ENCODE measurements at places on chromosomes 12 and 14.
A peak's percentile ranks its signal among the peaks of the same experiment; 100 is the strongest.

GRCh38 chr12:11595080-11595479 lies 54.4 kb upstream of the ETV6 start:
- no peak for DNase-seq

- no peak for DNase-seq
Measured at GRCh38 chr14:89427426-89428172, 10.6 kb upstream of the FOXN3 start.

DNA sequence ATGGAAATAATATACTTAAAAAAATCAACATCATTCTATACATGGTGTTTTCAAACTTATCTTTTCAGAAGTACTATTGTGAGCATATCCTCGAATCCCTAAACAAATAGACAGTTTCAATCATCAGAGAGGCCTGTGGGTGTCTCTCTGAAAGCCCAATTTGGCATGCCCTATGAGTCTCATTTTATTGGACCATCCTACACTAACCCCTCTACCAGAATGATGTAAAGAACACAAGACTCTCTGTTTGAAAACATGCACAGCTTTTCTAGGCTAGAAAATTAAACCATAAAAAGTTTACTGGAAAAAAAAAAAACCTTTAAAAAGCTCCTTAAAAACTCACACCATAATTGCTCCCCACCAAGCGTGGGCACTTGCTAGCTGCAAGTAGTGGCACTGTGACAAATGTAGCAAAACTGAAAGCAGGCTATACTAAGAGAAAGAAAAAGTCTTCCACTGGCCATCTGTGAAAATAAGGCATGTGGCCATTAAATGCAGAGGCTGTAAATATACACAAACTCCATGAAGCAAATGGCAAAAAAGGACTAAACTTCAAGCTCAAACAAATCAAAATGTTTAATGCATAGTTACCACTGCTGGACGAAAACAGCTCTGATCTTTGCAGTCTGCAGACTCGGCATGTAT lies 394.2 kb downstream of the SOX5 start:
- DNase-seq = no peak

- DNase-seq = no peak
Measured at GRCh38 chr14:100333311-100333710, 10.2 kb downstream of the SLC25A47 start.

GRCh38 chr12:101647711-101648110 lies 49.7 kb upstream of the CHPT1 start:
- DNase-seq = no peak

DNA sequence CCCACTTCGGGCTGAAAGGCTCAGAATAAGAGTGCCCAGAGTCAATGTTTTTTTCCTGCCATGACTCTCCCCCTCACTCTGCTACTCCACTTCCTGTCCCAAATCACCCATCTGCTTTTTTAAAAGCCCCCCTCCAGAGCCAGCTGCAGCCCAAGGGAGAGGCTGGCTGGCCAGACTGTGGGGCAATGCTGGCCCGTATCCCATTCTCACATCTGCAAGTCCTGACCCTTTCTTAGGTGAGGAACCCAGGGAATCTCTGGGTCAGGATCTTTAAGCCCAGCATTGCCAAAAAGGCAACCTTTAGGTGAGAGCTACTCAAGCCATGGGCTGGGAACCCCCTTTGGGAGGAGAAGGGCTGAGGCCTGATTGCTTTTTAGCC lies 1.7 kb upstream of the ITGA5 start:
- DNase-seq = no peak

DNA sequence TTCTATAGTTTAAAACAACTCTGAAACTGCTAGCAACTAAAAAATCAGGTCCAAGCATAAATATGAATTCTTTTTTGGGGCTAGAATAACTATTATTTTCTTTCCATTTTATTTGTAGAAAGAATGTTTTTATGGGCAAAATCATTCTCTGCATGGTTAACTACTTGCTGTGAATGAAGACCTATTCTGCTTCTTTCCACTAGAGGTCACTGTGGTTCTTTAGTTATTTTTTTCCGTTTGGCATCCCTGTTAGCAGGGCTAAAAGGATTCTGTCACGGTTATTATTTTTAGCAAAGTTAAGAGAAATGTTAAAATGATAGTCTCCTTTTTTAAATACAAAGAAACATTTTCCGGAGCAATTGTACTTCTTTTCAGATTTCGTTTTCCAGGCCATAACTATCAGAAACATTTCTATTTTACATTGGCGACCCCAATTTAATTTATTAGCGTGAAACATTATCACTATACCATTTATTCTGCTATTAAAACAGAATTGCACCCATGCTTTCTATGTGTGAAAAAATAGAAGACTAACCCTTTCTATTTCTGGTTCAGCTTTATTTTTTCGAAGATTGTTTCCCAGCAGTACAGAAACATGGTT lies 404.8 kb downstream of the ATP23 start:
- DNase-seq = peak; percentile 28

GRCh38 chr14:24417832-24418491 lies 11.5 kb downstream of the CBLN3 start:
- no peak for DNase-seq

DNA sequence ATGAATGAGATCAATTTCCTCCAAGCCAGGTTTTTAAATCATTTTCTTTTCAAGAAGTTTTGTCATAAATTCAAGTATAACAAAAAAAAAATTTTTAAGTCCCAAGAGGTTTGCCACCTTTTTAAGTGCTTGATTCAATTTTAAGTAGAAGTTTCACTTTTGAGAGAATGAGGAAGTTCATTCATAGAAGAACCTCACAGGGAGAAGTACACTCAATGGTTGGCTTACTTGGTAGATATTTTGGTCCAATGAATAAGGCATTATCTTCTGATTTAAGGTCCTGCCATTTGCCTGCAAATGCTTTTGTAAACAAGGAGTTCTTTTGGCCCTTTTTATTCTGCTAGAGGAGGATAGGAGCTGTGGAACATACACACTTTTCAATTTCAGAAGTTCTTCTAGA lies 96.7 kb upstream of the NOVA1 start:
- no peak for DNase-seq

DNA sequence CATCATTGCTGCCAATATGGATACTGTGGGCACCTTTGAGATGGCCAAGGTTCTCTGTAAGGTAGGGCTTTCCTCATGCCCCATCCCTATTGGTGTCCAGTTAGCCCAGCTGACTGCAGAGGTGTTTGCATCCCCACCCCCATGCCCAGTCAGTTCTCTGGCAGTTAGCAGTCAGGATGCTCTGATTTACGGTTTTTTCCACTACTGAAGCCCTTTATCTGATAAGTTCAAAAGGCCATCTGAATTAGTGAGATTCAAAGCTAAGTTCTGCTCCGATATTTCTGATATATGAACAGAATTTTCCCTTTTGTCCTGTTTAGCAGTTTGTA lies 773 bp downstream of the GMPR2 start:
- no peak for DNase-seq

- DNase-seq = no peak
Measured at GRCh38 chr12:48973941-48974673, 2.6 kb upstream of the WNT10B start.

DNA sequence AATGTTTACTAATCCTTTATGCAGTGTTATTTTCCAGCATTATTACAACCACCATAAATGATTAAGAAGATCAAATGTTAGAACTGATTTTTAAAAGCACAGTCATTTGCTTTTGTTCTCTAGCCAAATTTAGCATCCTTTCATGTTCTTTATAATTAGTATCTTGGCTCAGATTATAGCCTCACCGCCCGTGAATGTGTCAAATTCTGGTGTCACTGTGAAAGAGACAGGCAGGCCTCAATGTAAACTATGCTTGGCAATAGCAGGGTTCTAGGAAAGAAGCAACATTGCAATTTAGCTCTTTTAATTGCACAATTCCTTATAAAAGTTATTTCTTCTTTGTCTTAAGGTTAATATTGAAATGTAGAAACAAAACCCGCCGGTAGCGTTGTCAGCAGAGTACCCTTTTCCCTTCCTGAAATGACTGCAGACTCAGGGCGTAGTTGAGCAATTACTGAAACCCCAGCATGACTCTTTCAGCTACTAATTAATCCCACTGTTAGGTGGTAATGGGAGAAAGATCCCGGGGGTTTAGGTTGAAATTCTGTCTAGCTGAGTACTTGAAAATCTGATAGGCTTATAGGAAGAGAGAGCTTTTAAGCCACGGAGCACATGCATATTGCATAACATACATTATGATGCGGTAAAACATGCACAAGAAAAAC lies 1600.5 kb upstream of the SEL1L start:
- no peak for DNase-seq

GRCh38 chr14:103029936-103030335 lies 27.4 kb downstream of the CDC42BPB start:
- DNase-seq = no peak

GRCh38 chr12:115060477-115061168 lies 376.6 kb upstream of the TBX3 start:
- DNase-seq = no peak

- no peak for DNase-seq
Measured at GRCh38 chr14:96097752-96098151, 58.6 kb downstream of the C14orf132 start.

DNA sequence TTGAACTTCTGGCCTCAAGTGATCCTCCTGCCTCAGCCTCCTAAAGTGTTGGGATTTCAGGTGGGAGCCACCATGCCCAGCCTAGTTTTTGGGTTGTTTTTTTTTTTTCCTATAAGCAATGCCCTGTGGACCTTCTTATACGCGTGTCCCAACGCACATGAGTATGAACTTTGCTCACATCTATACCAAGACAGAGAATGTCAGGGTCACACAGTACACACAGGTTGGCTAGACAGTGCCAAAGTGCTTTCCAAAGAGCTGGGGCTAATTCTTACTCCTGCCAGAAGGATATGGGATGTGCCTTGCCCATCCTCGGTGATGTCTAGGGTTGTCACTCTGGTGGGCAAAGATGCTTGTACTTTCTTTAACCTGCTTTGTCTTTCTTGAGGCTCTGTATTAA lies 7.6 kb upstream of the CCDC85C start:
- DNase-seq = no peak

DNA sequence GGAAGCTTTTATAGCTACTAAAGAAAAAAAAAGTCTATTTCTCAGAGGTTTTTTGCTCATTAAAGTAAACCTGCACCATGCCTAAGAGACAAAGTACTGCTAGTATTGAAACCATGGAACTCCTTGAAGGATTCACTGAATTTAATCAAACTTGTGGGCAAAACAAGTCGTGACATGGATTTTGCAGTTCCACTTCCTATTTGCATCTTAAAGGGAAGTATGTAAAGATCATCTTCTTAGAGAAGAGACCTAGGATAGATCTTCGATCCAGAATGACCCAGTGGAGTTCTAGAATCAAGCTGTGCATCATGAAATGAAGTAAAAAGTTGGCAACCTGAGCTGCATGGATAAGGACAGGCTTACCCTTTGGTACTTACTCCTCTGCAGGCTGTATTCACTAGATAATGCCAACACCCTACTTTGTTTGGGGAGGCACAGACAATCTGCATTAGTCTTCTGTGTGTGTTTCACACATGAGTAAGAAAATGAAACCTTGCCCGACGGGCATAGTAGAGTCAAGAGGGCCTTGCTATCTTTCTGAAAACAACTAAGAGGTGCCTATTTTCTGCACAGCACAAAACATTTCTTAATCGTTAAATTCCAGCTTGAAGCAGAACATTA lies 1.9 kb downstream of the GNG2 start:
- DNase-seq = no peak

DNA sequence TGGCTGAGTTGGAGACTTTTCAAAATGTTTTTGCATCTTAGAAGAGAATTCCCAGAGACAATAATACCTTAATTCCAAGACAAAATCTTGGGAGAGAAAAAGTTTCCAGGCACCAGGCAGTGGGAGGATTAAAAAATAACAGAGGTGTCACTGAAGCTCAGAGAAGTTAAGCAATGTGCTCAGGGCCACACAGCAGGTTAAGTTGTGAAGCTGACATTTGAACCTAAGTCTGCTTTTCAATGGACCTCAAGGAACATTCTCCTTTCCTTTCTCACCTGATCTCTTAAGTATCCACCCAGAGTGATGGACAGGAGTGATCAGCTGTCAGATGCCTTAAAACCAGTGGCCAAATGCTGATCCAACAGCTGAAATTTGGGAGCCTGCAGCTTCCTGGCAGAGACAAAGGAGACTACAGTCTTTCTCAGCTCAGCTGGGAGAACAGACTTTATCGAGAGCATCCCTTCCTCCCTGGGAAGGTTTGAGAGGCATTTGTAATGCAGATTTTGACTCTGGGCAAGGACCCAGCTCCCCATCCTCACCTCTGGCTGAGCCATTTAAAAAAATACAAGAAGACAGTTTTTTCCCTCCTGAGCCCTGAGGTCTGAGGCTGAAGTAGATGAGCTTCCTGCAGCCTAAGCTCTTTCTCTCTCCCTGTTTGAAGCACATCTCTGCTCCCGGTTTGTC lies 174.9 kb upstream of the RPH3A start:
- no peak for DNase-seq

DNA sequence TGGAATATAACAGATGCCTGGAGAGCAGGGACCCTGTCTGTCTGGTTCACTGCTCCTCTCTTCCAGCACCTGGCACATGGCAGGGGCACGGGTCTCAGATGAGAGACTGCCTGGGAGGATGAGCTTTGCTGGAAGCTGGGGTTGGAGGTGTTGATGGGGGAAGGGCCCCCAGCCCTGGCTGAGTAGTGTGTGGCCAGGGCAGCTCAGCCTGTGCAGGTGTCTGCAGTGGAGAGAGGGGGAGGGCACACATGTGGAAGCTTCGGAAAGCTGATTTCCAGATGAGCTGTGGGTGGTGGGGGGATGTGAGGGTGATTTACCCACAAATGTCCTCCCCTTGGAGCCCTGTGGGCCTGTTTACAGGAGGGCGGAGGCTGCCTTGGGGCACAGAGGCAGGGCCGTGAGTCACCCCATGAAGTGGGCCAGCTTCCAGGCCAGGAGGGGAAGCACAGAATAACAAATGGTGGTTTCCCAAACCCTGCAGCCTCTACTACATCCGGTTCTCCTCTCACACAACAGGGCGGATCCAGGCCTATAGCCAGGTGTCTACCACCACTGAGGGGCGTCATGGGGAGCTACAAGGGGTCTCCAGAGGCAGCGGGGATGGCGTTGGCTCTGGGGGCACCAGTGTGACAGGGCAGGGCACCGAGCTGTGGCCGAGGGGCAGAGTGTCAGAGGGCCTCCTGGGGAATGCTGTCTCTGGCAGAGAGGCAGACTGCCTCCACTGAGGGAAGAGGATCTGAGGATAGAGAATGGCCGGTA lies 11.0 kb downstream of the KRT7 start:
- DNase-seq = peak; percentile 89

DNA sequence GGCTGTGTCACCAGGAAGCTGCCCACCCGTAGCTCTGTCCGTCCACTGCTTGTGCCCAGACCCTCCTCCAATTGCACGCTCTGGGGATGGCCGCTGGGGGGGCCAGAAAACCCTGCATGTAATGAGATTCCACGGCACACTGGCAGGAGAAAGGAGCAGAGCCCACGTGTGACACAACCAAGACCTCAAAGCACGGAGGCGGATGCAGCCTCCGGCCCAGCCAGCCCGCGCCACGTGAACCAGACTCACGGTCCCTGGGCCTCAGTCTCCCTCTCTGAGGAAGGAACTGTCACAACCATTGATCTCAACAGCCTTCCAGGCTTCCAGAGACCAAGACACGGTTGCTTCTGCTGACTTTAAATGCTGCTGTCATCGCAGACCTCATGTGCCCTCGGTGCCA lies 14.4 kb downstream of the ANHX start:
- no peak for DNase-seq

DNA sequence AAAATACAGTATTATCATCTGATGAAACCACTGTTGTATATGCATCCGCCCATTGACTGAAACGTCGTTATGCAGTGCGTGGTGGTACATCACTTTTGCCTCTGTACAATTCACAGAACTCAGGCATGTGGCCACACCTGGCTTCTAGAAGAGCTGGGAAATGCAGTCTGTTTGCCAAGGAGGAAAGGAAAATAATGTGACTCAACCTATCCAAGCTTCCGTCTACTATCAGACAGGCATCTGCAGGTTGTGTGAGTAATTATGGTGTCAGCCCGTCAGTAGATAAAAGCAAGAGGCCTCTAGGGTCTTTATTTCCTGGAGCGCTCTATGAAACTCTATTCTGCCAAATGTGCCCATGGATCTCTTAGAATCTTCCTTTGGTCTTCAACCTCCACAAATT lies 111.6 kb downstream of the BBS10 start:
- DNase-seq = no peak
